Spleen (tissue), 13 donors: ENCODE measurements at places on chromosomes 12 and 14. TPM values are rescaled to one million over a fixed set of nuclear protein-coding genes. Genes with fewer than 3 reads are reported as not detected.

- H3K36me3 ChIP-seq: no peaks in the 10 kb centered on the region
- no peak for DNase-seq
- no peaks in the 10 kb centered on the region for H3K4me1 ChIP-seq
- no peak overlapping the region for H3K4me3 ChIP-seq
- no peak overlapping the region for H3K27ac ChIP-seq
Observed at GRCh38 chr14:83470466-83470865, 1936.8 kb upstream of the SEL1L start.

DNA sequence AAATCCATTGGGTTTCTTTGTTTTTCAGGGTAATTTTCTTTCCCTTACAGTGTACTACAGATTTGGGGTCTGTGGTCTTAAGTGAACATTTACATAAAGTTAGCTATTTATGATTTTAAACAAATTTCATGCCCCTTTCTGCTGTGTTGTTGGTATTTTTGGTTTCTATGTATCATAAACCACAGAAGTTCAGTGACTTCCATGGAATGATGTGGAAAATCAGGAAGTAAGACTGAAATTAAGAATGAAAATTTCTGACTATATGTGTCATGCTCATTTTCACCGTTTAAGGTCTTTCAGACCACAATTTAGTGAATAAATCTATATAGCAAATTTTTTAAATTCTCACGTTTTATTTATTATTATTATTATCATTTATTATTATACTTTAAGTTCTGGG is 31.7 kb downstream of the ETV6 start:
- DNase-seq: no peak
- no peaks in the 10 kb centered on the region for H3K36me3 ChIP-seq
- no peaks in the 10 kb centered on the region for H3K27me3 ChIP-seq
- no peak overlapping the region for H3K27ac ChIP-seq
- H3K4me1 ChIP-seq: peaks cover 75% of the 10 kb centered on the region

Gene GPRC5A
- total RNA-seq: 1.4 TPM

DNA sequence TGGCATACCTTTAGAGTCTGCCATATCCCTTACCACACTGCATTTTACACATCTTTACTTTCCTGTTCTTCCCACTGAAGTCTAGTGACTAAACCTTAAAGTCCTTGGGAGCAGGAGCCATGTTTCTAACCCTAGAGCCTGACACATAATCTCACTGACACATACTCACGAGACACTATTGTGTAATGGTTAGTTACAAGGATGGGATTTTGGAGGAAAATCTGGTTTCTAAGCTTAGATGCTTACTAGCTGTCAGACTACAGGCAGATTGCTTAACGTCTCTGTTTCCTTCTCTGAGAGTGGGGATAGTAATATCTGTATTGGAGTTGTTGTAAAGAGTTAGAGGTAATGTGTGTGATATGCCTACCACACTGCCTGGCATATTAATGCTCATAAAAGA is 6.2 kb upstream of the DYRK4 start:
- DNase-seq: no peak
- H3K36me3 ChIP-seq: no peaks in the 10 kb centered on the region
- H3K27me3 ChIP-seq: no peaks in the 10 kb centered on the region
- no peak overlapping the region for H3K27ac ChIP-seq
- H3K4me1 ChIP-seq: no peaks in the 10 kb centered on the region

Gene NTS
- 1.0 TPM for total RNA-seq
